HTR-8/SVneo (cell line): ENCODE measurements at places on chromosomes 12 and 14.

GRCh38 chr14:91371990-91372375, 45.6 kb downstream of the CCDC88C start:
- no peak for DNase-seq

DNA sequence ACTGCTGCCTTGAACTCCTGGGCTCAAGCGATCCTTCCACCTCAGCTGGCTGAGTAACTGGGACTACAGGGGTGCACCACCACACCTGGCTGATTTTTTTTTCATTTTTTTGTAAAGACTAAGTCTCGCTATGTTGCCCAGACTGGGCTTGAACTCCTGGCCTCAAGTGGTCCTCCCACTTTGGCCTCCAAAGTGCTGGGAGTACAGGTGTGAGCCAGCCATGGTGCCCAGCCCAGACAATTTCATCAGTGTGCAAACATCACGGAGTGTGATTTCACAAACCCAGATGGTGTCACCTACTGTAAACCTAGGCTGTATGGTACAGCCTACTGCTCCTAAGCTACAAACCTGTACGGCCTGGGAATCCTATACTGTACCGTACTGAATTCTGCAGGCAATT, 6.9 kb upstream of the BCL7A start:
- DNase-seq, result no peak

- no peak for DNase-seq
Observed at GRCh38 chr14:52380294-52380693, 66.2 kb downstream of the PTGER2 start.

DNA sequence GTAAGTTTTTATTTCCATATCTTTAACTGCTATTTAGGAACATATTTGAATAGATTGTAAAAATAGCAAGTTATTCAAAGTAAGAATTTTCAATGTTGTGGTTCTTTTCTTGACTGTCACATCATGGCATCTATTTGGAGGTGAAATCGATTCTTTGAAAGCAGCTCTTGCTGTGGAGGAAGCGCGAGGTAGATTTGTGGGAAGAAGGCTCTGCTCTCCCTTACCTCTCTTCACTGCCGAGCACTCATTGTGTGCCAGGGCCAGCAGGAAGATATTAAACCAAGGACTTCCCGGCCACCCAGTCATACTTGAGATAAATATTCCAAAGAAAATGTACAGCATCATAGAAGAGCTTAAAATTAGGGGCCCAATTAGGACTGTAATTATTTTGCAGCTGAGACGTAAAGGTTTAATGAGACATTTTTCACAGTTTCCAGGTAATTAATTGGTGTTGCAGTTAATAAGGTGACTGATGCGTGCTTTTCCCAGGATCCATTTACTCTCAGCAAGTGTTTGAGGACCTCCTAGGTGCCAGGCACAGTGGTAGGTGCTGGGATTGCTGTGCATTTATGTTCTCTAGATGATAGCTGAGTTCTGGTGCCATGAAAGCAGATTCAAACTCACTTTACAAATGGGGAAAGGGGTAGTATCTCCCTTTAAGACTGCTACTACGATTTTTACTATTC, 89.2 kb upstream of the DYNC1H1 start:
- DNase-seq, result no peak

GRCh38 chr12:43103866-43104265, 448.1 kb downstream of the ADAMTS20 start:
- DNase-seq, result no peak

GRCh38 chr14:93953263-93953662, 23.1 kb downstream of the ASB2 start:
- DNase-seq, result no peak

GRCh38 chr12:32450768-32451167, 51.4 kb downstream of the FGD4 start:
- no peak for DNase-seq

DNA sequence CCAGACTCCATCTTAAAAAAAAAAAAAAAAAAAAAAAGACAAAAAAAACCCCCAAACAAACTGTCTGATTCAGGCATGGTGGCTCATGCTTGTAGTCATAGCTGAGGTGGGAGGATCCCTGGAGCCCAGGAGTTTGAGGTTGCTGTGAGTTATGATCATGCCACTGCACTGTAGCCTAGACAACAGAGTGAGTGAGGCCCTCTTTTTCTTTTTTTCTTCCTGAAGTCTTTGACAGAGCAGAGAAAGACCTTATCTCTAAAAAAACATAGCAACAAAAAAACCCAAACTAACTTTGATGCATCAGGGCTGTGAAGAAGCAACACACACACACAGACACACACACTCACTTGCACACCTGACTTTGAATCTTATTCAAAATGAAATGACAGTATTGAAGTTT, 7.7 kb upstream of the AMN1 start:
- DNase-seq, result no peak

- no peak for DNase-seq
Observed at GRCh38 chr14:90522571-90523191, 125.9 kb downstream of the CALM1 start.

GRCh38 chr14:89625244-89625713, 208.2 kb upstream of the FOXN3 start:
- no peak for DNase-seq

GRCh38 chr14:61531465-61532122, 163.7 kb upstream of the HIF1A start:
- DNase-seq, result no peak

DNA sequence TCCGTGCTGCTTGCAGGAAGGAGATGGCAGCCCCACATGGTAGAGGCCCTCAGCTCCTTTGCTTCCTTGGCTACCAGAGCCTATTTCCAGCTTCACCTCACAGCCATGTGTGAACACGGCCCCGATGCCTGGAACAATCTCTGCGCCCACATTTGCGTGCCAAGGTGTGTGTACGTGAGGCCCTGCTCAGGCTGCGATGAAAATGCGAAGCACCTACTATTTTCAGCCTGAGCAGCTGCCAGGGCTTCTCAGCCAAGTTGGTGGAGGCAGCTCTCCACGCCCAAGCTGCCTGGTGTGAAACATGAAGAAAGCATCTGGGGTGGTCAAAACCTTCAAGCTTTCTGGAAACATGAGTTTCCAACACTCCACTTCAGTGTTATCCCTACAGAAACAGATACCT, 177.8 kb upstream of the EGLN3 start:
- DNase-seq, result no peak

DNA sequence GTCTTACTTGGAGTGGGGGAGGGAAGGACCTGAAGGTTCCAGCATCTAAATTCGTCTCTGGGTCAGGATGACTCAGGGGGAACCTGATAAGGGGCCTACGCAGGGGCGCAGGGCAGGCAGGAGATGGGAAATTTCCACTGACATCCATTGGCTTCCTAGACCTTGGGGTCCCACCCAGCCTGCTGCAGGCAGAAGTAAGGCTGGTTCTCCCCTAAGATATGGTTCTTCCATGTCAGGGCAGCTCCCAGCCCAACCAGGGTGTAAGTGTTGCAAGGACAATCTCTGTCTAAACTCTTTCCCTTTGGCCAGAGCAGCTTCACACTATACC, 2.1 kb upstream of the NDRG2 start:
- no peak for DNase-seq

DNA sequence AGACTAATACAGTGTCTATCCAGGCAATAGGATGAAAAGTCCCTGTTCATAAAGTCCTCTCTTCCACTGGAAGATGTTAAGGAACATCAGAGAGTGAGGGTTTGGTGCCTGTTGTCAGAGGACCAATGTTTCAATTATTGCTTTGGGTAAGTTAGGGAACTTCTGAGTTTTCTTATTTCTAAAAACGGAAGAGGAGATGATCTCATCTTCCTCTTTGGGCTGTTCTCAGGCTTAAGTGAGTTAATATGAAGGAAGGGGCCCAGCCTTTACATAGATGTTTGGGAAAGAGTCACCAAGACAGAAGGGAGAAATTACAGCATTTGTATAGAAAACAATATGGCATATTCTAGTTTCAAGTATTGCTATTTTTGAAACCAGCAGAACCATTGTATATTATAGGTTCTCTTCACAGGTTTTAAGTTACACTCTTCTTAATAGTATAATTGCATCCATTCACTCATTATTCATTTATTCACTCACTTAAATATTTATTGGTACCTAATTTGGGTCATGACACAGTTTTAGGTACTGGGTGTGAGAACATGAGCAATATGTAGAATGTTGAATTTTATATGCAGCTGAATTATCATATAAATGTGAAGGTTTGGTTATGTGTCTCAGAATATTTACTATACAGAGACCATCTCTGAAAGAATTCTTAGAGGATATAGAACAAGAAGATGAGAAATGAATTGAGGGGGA, 68.5 kb upstream of the LRIG3 start:
- DNase-seq, result no peak
